ENCODE measurements at places on chromosomes 16 and 17.

DNA sequence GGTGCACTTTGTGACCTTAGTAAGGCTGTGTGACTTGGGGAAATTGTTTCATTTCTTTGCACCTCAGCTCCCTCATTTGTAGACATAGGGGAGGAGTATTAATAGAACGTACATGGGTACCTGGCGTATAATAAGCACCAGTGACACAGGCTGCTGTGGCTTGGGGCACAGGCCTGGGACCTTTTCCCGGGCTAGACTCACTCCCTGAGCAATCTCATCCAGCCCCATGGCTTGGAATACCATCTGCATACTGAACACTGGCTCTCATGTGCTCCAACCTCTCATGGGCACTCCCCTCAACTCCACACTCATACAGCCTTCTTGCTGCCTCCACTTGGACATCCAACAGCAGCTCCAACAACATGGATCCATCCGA is 41.0 kb upstream of the MRPS23 start:
- DNase-seq: no peak

GRCh38 chr17:46948544-46948943 is 25.6 kb downstream of the GOSR2 start:
- DNase-seq: no peak

GRCh38 chr17:32461853-32462617 is 17.7 kb downstream of the PSMD11 start:
- no peak for DNase-seq

DNA sequence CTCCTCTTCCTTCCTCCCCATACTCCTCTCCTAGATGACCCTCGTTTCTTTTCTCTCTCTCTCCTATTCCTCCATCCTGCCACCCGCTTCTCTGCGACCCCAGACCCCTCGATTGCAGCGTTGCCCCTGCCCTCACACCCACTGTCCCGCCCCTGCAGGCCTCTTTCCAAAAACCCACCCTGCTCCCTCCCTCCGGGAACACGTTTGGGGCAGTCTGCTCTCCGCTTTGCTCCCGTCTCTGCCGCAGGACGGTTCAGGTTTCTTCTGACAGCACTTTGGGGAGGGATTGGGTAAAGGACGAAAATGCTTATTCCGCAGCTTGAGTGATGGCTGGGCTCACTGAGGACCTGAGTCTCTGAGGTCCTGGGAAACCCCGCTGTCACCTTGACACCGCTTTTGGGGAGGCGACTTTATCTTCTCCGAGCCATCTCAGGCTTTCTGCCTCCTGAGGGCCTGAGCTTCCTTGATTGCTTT is 690 bp downstream of the NDE1 start:
- DNase-seq: no peak

DNA sequence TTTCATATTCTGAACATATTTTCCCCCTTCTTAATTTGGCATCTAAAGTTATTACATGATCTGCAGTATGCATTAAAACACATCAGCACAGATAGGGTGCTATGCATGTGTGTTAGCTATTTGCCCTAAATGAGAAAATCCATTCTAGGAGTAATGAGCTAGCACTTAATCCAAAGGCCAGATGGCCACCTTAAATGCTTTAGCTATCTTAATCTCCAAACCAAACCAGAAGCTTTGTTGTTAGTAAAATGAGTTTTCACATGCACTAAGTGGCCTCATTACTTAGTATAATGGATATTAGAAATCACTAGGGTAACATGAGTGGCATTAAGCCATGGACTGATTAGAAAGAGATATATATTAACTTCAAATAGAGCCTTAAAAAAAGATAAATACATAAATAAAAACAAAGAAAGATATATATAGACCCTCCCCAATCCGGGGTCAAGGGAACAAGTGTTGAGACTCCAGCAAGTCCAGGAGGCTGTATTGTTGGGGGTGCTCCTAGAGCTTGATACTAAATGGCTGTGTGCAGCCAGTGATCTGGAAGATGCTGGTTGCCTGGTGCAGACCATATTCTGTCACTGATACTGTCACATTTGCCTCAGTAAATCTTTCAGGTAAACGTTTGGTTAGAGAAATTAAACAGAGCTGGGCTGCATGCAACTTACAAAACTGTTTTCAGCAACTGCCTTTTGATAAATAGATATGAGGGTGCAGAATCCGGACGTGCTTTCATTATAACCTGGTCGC is 67.3 kb downstream of the MYH10 start:
- no peak for DNase-seq

GRCh38 chr16:4746991-4747574 is 12.7 kb downstream of the DNAAF8 start:
- DNase-seq: no peak

GRCh38 chr17:77098884-77099545 is 41.8 kb upstream of the SEC14L1 start:
- DNase-seq: no peak

GRCh38 chr17:43377056-43377810 is 21.6 kb upstream of the ARL4D start:
- no peak for DNase-seq

GRCh38 chr16:46850619-46851555 is 19.9 kb upstream of the C16orf87 start:
- no peak for DNase-seq

DNA sequence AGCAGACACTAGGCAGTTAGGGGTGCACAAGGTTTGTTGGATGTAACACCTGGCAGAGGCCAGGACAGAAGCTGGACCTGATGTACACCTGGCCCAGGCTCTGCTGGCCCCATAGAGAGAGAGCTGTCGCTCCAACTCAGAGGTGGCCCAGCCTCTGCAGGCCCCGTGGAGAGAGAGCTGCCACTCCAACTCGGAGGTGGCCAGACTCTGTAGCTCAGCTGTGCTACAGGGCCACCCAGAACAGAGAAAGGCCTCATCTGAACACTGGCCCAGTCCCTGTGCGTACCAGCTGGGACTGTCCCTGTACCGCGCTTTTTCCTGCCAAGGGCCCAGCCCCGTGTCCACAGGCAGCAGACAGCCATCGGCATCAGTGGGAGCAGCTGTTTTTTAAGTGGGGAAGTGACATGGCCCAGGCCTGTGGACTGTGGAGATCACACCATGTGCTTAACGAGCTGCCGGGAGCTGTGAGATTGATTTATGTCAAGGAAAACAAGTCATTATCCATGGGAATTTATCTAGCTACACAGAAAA is 176.4 kb upstream of the CHMP6 start:
- DNase-seq: no peak

DNA sequence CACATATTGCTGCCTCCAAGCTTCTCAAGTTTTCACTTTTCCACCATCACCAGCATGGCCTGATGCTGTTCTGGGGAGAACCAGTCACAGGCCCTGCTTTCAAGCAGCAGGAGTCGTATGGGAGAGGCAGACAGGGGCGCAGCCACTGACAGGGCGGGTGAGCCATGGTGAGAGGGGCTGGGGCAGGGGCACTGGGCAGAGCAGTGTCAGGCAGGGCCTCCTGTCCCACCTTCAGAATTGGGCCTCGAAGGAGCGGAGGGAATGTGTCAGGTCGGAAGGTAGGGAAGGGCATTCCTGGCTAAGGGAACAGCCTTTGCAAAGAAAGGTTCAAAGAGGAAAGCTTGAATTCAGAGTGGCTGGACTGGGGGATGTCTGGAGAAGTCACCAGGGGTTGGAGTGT is 4.9 kb upstream of the MAP2K3 start:
- no peak for DNase-seq

- DNase-seq: no peak
Observed at GRCh38 chr17:65730711-65731169, 169.3 kb upstream of the AXIN2 start.

- peak; percentile 62 for DNase-seq
Observed at GRCh38 chr17:57107498-57108101, 22.6 kb downstream of the AKAP1 start.

DNA sequence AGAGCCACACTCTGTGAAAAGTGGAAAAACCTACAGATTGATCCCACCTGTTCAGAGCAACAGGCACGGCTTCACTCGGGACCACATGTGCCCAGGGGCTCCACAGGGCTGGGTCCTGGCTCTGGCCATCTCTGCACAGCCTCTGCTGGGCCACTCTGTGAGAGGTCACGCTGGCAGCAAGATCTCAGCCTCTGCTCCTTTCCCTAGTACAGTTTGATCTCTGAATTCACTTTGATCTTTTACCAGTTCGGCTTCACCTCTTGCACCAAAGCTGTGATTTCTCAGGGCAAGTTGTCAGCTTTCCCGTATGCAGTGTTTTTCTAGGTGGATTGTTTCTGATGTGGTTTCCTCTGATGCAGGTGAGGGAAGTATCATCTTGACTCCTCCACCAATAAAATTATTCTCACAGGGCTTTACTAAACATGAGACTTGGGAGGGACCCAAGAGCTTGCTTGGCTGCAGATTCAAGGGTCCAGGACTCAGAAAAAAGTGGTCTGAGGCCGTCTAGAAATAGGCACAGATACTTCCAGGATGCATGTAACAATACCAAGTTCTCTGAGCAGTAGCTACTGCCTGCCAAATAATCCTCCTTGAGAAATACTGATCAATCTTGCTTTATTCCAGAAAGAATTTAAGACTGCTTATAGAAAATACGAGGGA is 24.0 kb upstream of the ALDH3A1 start:
- no peak for DNase-seq

- no peak for DNase-seq
Observed at GRCh38 chr16:27460663-27461482, 58.9 kb downstream of the IL21R start.

- no peak for DNase-seq
Observed at GRCh38 chr17:47983492-47984223, 12.7 kb downstream of the CDK5RAP3 start.

DNA sequence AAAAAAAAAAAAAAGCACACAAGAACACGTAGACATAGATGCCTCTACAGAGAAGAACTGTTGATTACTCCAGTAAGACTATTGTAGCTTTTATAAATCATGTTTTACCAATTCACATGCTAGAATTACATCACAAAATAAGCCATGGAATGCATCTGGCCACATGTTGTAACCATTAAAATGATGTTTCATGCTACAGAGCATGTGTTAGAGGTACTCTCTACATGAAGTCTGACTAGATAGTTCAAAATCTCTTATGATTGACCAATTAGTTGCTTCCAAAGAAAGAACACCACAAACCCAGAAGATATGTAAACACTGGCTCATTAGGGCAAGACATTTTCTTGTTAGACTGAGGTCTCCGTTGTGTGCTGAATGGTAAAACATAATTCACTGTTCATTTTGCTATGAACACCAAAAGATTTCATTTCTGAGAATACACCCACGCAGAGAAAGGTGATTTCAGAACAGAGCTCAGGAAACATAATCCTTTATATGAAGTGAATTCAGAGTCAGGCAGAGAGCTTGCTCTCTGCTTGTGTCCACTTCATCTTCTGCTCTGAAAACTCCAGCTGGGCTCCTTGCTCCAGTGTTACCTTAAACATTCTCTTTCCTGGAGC is 411.4 kb upstream of the SOX9 start:
- DNase-seq: no peak

- no peak for DNase-seq
Observed at GRCh38 chr16:66134875-66135274, 231.6 kb upstream of the CDH5 start.

- no peak for DNase-seq
Observed at GRCh38 chr17:27105636-27106035, 188.3 kb upstream of the WSB1 start.

- DNase-seq: no peak
Observed at GRCh38 chr17:27762527-27763305, 37.6 kb downstream of the NOS2 start.

DNA sequence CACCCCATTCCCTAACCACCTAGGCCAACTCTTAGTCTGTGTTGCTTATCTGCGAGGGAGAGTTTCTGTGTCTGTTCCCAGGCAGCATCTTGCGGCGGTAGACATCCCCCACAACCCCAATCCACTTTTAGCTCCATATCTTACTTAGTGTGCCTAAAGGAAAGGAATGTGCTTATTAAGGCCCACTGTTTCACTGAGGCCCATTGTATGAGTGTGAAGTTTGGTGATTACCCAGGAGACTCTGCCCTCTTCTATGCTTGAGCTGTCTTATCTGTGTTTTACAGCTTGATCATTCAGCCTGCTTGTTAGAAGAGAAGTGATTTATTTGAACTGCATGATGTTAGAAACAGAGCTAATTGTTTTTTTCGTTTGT is 10.3 kb upstream of the MLYCD start:
- no peak for DNase-seq

DNA sequence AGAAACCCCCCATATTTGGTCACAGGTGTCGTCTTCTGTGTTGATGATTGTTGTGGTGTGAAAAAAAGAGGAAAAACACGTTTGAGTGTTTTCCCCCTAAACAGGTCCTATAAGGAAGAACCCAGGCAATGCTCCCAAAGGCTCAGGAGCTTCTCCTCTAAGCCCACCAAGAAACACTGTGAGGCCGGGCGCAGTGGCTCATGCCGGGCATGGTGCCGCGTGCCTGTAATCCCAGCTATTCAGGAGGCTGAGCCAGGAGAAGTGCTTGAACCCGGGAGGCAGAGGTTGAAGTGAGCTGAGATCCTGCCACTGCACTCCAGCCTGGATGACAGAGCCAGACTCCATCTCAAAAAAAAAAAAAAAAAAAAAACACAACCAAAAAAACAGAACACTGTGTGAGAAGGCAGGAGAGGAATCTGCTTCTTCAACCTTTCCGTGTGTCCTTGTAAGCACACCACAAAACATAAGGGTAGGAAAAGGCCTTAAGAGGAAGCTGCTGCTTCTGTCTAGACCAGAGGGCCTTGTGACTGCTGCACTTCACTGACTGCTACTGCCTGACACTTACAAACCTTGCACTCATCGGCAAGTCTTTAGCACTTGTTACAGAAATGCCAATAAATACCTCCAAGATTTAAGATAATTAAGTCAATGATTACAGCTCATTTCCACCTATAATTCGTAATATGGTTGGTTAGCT is 9.3 kb downstream of the JPT1 start:
- no peak for DNase-seq

GRCh38 chr17:17082878-17083277 is 40.6 kb downstream of the MPRIP start:
- no peak for DNase-seq

- no peak for DNase-seq
Observed at GRCh38 chr16:48049847-48050246, 105.9 kb downstream of the ABCC12 start.

DNA sequence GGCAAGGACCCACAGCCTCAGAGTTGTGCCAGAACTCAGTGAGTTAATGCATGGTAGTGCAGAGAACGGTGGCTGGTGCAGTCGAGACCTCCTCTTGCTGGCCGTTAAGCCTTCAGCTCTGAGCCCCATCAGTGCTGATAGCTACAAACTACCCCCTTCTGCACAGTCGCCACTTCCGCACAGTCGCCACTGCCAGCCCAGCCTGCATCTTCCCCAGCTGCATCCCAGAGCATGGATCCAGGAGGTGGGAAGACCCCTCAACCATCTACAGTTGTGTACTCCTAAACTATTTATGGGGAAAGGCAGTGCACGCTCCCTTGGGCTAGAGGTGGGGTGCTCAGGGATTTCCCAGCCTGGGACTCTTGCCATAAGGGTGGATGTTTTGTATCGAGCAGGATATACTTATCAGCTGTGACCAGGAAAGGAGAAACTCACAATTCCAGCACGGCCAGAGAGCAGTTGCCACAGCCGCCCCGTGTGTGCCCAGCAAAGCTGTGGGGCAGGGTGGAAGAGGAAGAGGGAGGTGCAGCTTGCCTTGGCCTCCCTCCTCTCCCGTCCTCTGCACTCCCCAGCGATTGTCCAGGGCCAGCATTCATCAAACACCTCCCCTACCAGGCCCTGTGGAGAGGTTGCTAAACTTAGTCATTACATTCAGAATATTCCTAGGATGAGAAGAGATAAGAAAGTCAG is 49.5 kb upstream of the CMIP start:
- no peak for DNase-seq
